ENCODE measurements at places on chromosomes 13 and 19. TPM values are rescaled to one million over a fixed set of nuclear protein-coding genes. Genes with fewer than 3 reads are reported as not detected.

GRCh38 chr19:40640744-40641143 lies 39.6 kb downstream of the LTBP4 start:
- DNase-seq: no peak

Gene KIR2DL1
- total RNA-seq: not detected

DNA sequence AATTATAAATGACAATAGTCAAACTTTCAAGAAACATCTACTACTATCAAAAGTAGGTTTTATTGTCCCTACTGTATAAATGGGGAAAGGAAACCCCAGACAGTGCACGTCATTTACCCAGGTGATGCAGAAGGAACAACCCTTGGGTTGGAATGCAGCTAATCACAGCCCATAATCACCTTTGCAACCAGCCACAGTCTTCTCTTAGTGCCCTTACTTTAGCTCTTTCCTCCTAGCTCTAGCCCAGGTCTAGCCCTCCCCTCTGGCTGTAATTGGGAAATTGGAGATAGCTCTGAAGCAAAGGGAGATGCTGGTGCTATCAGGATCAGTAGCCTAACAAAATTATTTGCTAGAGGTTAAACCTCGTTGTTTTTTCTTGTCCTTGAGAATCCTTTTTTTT lies 25.5 kb upstream of the TSC22D1 start:
- DNase-seq: no peak

Gene FGF14
- total RNA-seq: under 0.01 TPM

GRCh38 chr13:27353166-27353583 lies 71.2 kb upstream of the GTF3A start:
- no peak for DNase-seq

DNA sequence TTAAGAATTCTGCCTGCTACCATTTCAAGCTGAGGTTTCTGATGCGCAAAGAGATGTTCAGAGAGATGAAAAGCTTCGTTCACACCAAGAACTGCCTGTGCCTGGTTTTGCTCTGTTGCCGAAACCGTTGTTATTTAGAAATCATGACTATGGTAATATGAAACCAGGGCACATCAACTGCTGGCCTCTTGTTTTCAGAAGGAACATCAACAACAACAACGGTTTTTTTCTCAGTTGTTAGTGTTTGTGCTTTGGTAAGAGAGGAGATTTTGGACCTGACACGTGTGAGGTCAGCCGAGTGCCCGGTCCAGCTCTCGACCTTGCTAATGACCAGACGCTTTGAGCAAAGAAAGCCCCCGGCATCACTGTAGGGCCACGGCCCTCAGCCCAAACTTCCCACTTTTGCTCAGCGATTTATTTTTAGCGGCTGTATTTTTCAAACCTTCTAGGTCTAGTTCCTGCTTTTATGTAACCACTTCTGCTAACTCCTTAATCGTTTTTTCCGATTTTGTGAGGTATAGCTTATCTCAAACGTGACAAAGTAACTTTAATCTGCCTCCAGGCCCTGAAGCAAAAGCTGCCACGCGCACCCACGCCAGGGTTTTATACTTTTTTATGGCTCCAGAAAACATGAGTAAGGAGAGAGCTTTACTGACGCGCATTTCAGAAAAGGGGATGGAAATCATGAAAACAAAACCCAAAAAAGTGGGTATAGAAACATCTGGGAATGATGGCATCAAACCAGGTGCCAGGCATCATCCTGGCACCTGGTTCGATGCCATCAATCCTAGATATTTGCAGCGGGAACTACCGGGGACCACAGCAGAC lies 42.0 kb downstream of the KLF2 start:
- DNase-seq: no peak

DNA sequence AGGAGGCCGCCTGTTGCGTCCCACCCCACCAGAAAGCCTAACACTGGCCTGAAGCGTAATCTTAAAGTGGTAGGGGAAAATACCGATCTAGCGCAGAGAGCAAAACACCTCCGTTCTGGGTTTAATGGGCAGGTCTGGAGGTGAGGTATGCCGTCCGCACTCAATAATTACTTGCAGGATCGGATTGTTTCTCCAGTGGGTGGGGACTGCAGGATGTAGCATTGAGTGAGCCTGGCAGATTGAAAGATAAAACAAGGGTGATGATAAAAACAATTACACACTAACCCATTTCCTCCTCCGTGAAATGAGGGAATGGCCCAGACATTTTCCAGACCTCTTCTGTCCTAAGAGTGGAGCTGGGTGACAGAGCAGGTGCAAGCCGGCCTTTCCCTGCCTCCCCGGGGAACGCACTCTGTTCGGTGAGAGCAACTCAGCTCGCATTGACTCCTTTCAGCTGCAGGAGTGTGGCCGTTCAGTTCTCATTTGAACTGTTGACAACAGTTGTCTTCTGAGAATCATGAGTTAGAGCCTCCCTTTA lies 110.2 kb upstream of the DOCK9 start:
- peak; percentile 6 for DNase-seq

- no peak for DNase-seq
Measured at GRCh38 chr13:22076658-22077057, 405.8 kb downstream of the FGF9 start.

- DNase-seq: no peak
Measured at GRCh38 chr13:60620611-60621395, 223.8 kb downstream of the TDRD3 start.

DNA sequence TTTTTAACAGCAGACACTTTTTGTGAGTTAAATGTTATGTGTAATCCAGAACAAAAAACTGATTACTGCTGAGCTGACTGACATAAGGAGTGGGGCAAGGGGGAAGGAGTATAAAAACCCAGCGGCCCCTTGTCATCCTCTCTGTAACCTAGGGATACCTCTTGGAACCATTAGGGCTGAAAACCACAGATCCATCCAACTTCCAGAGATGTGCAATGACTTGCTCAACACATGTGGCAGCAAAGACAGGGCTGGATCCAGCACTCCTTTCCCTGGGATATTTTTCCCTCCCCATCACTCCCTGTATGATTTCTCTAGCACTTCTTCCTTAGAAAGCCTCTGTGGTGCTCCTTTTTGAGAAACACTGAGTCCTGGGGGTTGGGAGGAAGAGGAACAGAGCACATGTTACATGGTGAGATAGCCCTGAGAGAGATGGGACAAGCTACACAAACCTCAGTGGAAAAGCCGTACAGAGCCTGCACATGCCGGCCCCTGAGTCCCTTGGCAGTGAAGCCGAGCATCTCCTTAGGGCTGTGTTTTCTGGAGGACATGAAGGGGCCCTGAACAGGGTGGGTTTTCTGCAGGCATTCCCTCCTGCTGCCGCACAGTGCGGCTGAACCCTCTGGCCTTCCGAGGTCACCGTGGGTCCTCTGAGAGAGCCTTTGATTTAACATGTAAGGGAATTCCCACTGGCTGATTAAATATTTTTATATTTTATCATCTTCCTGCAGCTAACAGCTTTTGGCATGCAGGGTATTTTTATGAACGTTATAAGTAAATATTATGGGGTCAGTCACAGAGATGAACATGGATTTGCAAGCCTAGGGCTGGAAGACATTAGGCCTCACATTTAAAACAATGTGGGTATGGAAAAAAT lies 219.9 kb downstream of the COG6 start:
- DNase-seq: no peak

DNA sequence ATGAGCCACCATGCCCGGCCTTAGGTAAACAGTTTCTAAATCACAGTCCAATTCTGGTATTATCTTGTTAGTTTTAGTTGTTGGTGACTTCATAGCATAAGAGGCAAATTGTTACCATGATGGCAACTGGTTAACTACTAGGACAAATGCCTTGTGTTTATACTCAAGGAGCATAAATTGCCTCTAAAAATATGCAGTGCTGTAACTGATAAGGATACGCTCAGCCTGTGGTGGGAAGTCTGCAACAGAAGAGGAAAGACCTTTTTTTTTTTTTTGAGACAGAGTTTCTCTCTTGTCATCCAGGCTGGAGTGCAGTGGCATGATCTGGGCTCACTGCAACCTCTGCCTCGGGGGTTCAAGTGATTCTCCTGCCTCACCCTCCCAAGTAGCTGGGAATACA lies 311.9 kb upstream of the ARGLU1 start:
- no peak for DNase-seq

- no peak for DNase-seq
Measured at GRCh38 chr13:73578251-73578875, 519.6 kb downstream of the KLF5 start.

Gene PDS5B
- 15.1 TPM for total RNA-seq

DNA sequence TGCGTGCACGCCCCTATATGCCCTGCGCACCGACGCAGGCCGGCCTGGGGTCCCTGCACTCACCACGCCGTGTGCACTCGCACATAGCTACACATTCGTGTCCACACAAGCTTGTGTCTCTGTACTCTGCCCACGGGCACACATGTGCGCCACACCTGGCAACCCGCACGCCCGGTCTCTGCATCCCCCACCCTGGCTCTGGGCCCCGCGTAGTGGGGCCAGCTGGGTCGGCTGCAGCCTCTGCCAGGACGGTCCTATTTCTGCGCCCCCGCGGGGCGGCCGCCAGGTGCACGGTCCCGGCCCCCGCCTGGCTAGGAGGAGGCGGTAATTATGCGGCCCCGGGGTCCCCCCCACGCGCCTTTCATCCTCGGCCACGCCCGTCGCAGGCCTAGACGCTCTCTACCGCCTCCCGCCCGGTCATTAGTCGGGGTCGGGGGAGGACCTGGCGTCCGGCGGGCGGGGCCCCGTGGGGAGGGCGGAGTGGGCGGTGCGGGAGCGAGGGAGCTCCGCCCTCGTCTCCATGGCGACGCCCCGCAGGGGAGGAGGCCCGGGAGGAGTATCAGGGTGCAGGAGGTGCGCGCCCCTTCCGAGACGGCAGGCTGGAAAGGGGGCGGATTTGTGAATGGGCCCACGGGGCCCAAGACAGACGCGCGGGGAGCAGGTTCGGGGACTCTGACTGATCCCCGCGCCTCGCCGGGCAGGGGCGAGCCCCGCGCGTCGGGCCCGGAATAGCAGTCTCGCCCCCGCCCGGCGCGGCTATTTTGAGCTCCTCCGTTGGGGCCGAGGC lies 2.8 kb upstream of the CIRBP start:
- peak; percentile 70 for DNase-seq

DNA sequence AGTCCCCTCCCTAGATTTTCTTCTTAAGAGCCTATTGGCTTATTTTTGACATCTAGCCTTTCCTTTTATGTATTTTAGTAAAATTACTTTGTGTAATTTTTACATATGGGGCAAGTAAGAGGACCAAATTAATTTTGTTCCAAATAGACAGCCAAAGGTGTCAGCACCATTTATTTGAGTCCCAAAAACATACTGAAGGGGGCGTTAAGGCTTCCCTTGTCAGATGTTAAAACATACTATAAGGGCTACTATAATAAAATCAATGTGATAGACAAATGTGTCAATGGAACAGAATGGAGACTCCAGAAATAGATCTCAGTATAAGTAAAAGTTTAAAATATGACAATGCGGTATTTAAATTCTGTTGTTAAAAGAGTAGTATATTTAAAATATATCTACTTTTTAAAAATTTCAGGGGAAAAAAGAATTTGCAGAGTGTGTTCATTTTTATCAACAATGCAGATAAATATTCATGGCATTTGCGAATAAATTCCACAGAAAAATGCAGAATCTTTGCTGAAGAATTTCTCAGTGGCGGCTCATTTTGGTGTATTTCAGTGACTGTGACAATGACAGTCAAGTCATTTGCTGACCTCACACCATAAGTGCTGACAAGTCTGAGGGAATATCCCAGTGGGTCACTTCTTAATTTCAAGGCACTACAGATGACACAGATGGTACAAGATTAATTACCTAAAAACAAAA lies 133.7 kb downstream of the MTUS2 start:
- DNase-seq: no peak

DNA sequence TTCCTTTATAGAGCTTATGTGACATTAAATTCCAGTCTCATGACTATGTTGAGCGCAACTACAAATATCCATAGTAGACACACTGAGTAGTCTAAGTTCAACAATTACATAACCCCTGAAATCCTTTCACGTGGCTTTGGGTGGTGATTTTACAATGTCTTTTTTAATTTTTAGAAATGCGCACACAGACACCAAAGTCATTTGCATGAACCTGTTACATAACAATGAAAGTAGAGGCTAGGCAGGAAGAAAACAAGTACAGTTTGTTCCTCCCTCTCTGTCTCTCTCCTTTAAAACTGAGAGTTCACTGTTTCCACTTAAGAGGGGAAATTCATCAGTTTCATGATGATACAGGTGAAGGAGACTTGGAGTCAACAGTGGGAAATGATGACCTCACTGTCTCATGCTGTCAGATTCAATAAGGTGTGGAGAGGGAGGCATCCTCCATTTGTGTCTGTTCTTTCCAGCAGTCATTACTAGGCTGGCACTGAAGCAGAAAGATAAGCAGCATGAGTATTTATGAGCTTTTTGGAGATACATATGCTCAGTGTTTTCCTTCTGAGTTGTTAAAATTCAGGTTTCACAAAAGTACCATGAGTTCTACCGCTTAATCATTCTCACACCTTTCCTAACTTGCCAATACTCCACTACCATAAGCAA lies 201.8 kb downstream of the LHFPL6 start:
- DNase-seq: no peak

DNA sequence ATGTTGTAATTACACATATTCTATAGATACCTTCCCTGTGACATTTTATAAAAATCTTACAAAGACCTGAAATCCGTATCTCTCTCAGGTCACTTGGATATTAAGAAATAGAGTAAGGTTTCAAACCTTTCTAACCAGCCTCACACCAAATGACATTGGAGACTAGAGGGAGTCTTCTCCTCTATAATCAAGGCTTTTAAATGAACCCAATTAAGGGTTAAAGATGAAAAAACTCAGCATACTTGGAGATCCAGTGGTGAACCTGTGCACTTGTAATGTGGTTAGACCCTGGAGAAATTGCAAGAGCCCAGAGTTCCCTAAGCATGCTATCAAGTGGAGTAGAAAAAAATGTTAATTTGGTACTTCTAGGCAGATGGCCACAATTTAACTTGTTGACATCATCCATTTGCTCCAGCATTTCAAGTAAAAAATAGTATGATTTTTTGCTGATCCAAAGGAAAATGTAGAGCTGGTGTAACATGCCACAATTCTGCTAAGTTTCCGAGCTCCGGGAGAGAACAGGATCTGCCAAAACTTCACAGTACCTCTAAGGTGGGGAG lies 554.1 kb upstream of the MIR17HG start:
- DNase-seq: no peak

DNA sequence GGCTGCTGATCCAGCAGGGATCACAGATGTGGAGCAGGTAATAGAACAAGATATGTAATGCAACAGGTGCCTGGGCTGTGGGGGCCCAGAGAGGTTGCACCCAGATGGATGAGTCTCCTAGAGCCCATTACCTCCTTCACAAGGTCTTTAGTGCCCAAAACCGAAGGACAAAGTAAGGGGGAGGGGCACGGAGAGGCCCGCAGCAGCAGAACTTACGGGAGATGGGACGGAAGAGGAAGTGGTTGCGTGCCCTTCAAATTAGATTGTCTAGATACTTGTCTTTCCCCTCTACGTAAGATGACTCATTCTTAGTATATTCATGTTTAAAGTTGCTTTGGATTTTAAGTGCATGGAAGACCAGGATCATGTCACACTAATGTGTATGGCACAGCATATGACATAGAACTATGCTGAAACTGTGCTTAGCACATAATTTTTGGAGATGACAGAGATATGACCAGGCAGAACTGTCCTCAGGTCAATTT lies 5.7 kb upstream of the MRPS31 start:
- peak; percentile 49 for DNase-seq

Gene HCST
- total RNA-seq: 63.3 TPM
